ENCODE measurements at places on chromosomes 13 and 19.

DNA sequence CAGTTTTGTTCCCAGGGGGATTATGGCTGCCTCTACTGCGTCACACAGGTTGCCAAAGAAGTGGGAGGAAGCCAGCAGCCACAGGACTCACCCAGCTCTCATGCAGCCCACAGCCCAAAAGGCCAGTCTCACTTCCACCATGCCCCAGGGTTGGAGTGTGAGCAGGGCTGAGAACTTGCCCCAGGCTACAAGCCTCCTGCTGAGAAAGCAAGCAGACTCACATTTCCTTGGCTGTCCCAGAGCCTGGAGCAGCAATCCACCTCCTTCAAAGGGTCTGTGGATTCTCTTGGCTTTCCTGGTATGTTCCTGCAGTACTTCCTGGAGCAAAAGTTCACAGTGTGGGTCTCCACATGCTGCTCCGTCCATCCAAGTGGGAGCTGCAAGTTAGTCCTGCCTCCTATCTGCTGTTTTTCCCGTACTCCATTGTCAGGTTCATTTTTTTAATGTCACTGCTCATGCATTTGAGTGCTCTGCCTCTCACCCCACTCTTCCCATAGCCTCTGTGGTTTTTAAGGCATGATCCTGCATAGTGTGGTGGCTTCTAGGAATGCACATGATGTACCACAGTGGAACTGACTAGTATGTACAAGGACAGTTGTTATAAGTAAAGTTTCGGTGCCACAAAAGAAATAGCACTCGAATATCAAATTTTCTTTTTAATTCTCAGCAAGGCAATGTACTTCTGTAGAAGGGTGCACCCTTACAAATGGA lies 56.2 kb upstream of the ARHGEF7 start:
- peak; percentile 81 for DNase-seq

DNA sequence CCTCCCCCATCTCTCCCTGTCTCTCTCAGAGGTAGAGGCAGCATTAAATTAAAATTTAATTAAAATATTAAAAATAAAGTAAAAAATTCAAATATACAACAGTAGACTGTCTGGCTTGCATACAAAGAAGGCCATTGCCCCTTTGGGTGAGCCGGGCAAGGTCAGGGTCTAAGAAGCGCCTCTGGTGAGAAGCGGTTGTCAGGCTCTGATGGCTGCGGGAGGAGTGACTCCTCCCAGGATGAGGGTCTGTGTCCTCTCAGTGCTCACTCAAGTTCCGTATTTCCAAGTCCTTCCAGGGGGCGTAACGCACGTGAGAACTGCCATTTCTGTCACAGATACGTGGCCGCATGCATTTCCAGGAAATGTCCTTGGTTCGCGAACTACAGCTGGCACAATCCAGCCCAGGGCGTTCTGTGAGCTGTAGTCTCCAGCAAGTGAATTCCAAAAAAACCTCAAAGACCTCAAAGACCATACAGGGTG lies 737 bp upstream of the ZNF181 start:
- DNase-seq: no peak

- DNase-seq: no peak
These were observed 72.5 kb upstream of the KCTD15 start for GRCh38 chr19:33724021-33724720.

- DNase-seq: no peak
These were observed 85.1 kb upstream of the ABCC4 start for GRCh38 chr13:95386370-95386769.

DNA sequence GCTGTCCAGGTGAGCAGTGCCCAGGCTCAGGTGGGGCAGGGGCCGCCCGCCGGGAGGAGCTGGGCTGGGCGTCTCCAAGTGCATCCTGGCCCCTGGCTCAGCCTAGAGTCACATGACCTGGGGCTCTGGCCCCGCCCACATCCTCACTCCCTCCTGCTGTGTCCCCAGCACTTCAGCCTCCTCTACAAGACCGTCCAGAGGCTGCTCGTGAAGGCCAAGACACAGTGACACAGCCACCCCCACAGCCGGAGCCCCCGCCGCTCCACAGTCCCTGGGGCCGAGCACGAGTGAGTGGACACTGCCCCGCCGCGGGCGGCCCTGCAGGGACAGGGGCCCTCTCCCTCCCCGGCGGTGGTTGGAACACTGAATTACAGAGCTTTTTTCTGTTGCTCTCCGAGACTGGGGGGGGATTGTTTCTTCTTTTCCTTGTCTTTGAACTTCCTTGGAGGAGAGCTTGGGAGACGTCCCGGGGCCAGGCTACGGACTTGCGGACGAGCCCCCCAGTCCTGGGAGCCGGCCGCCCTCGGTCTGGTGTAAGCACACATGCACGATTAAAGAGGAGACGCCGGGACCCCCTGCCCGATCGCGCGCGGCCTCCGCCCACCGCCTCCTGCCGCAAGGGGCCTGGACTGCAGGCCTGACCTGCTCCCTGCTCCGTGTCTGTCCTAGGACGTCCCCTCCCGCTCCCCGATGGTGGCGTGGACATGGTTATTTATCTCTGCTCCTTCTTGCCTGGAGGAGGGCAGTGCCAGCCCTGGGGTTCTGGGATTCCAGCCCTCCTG lies 16.8 kb upstream of the CELF5 start:
- DNase-seq: no peak

DNA sequence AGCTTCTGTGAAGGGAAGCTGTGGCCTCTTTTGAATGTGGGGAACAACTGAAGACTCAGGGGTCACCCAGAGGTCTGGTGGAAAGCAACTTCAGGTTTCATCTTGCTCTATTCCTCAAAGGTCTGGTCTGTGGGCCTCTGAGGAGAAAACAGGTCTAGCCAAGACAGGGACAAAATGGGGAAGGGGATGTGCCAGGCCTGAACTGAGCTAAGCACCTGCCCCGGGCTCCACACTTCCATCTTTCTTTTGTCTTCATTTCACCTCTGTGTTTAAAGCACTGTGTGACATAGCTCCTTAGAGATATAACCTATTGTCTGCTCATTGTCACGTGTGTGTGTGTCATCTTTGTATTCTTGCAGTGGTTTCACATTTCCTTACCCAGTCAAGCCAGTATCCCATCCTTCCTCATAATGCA lies 19.9 kb upstream of the GDF15 start:
- DNase-seq: no peak

- DNase-seq: no peak
These were observed 118.4 kb downstream of the GPC6 start for GRCh38 chr13:93345024-93345423.

- peak; percentile 28 for DNase-seq
These were observed 5.6 kb downstream of the C5AR1 start for GRCh38 chr19:47315125-47315821.

GRCh38 chr13:29453617-29454011 lies 141.9 kb downstream of the SLC7A1 start:
- DNase-seq: no peak

DNA sequence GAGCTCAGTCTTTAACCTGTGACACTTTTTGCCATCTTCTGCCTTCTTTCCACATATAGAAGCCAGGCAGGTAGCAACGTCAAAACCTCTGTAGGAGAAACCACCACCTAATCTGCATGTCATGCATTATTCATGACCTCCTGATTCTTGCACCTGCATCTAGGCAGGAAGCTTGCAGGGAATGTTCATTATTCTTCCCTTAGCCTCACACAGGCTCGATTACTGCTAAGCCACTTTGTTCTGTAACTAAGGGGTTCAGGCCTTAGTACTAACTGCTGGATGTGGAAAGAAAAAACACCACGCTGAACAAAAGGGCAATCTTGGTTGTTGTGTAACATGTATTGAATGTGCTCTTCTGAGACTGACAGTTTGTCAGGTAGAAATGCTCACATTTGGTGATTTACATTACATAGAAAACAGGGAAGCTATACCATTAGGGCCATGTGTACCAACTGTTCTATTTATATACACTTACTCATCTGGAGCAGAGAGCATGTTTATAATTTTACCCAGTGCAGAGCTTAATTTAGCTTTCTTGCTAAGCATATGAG lies 366.9 kb downstream of the KLF12 start:
- DNase-seq: no peak

DNA sequence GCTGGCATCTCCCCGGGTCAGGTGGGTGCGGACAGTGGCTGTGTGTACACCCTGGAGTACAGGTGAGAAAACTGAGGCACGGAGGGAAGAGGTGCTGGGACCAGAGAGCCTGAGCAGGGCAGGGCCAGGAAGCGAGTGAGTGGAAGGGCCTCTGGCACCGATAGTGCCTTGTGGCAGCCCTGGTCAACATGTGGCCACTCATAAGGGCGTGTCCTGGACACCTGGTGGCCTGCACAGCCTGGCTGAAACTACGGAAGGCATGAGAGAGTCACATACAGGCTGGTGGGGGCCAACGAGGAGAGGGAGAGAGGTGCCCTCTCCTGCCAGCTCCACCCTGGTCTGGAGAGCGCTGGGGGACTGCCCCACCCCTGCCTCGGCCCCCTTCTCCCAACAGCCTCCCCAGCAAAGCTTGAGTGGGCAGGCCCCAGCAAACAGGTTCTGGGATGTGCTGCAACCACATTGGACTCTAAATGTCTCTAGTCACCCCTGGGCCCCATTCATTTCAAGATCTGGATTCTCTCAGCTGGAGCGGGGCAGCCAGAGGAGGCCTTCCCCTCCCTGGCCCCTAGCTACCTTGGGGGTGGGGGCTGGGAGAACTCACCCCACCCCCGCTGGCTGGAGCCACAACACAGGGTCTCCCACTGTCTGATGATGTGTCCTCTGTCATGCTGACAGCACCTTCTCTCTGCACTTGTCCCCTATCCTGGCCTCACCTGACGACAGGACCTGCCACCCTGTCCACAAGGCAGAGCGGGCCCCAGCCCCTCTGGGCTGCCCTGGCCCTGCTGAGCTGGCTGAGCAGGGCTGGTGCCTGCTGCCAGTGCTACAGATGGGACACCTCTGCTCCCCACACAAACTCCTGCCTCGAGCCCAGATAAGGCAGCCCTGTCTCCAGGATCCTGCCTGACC lies 5.8 kb downstream of the CBARP start:
- DNase-seq: no peak

- no peak for DNase-seq
These were observed 28.8 kb upstream of the F7 start for GRCh38 chr13:113076681-113077401.
